ENCODE measurements at places on chromosomes 5 and 9. TPM values are rescaled to one million over a fixed set of nuclear protein-coding genes. Genes with fewer than 3 reads are reported as not detected.
A peak's percentile ranks its signal among the peaks of the same experiment; 100 is the strongest.

DNA sequence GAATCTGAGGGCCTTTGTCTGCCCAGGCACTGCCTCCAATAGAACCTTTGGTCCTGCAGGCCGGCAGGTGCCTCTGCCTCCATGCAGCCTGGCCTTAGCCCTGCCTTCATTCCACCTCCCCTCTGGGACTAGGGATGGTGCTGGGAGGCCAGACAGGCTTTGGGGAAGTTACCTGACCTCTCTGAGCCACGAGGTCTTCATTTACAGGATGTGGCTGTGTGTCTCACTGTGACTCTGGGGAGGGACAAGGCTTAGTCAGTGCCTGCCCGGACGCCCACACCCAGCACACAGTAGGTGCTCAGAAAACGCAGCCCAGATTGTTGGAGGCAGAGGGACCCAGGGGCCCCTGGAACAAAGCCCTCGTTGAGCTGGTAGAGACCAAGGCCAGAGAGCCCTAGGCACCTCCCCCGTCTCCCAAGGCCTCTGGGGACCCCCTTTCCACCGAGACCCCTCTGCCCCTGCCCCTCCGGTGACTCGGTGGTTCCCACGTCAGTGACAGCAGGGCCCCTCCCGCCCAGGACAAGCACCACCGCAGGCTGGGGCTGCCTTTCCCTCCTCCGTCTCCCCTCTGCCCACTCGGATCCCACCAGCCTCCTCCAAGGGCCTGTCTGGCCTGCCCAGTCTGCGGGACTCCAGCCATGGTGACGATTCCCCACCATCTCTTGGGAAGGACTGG is 46.9 kb upstream of the EGFL7 start:
- DNase-seq = no peak

DNA sequence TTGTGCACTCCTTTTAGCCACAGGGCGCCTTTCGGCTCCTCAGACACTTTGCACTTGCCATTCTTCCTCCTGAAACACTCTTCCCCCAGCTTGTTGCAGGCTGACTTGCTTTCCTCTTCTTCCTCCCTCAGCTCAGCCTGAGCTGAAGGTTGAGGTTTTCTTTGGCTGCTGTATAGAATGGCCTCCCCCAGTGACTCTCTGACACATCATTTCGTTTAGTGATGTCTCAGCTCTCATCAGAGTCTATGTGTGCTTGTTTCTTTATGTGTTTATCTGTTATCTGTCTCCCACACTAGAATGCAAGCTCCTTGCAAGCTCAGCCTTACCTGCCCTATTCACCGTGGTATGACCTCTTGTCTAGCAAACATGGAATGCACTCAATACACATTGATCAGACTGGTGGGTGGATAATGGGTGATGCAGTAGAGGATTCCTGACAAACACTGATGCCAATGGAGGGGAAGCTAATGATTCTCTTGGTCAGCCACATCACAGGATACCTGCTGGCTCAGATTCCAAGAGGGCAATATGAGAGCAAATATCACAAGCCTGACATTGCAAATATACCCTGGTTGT is 112.9 kb upstream of the STC2 start:
- DNase-seq = no peak

GRCh38 chr9:117718085-117718484 is 13.9 kb downstream of the TLR4 start:
- DNase-seq = peak; percentile 25

DNA sequence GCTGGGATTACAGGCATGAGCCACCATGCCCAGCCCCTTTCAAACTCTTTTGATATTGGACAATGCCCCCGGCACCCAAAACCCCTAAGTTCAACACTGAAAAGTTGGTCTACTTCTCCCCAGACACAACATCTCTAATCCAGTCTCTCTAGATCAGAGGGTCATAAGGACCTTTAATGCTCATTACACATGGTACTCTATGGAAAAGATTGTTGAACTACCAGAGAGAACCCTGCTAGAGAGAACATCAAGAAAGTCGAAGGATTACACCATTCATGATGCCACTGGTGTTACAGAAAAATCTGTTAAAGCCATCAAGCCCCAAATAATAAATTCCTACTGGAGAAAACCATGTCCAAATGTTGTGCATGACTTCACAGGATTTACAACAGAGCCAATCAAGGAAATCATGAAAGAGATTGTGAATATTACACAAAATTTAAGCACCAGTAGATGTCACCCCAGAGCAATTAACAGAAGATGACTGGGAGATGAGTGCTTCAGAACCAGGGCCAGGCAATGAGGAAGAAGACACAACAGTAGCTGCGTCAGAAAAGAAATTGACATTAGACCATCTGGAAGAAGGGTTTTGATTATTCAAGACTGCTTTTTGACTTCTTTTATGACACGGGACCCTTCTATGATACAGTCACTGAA is 28.3 kb upstream of the NIPAL4 start:
- DNase-seq = no peak

GRCh38 chr9:135515083-135515951 is 5.9 kb upstream of the LCN1 start:
- DNase-seq = no peak

DNA sequence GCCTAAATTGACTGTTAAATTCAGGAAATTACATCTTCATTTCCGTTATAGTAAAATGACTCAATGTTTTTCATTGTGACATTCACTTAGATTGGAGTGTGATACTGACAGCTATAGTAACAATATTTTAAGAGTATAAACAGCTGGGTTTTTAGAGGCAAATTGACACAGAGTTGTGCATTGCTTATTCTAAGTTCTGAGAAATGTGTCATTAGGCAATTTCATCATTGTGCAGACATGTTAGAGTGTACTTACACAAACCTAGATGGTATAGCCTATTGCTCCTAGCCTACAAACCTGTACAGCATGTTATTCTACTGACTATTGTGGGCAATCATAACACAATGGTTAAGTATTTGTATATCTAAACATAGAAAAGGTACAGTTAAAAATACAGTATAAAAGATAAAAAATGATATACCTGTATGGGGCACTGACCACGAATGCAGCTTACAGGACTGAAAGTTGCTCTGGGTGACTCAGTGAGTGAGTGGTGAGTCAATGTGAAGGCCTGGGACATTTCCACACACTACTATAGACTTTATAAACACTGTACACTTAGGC is 132.7 kb downstream of the PDE4D start:
- DNase-seq = peak; percentile 67

DNA sequence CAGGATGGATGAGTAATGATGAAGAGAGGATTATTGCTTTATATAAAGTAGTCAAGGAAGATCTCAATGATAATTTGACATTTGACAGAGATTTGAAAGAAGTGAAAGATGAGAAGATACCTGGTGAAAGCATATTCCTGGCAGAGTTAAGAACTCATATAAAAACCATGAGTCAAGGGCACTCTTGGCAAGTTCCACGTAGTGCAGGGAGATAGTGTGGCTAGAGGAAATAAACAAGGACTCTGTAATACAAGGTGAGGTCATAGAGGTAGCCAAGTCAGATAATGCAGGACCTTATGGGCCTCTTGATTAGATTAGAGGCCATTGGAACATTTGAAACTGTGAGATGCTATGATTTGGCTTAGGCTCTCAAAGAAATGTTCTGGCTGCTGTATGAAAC is 72.3 kb downstream of the HCN1 start:
- DNase-seq = no peak

DNA sequence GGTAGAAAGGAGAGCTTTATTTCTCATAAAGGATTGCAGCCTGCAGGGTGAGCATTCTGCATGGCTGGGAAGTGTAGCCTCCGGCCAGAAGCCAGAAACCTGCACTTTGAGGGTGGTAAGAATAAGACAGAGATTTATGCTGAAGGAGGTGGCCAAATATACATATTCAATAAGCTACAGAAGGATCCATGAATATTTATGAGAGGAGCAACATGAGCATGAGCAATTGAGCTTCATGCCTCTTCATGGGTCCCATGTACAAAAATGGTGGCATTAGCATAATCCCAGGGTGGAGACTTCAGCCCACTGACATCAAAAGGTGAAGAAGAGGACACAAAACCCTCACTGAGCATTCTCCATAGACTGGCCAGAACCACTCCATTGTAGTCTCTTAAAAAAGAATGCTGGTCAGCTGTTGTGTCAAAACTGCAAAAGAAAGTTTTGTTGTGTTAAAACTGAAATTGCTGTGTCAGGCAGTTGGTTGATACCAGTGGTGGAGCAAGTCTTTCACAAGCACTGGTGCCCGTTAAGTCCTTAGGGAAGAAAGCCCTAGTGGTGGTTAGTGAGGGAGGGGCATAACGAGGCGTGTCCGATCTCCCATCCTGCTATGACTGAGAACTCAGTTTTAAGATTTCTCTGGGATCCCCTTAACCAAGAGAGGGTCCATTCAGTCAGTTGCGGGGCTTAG is 160.8 kb upstream of the MAP1B start:
- DNase-seq = no peak

DNA sequence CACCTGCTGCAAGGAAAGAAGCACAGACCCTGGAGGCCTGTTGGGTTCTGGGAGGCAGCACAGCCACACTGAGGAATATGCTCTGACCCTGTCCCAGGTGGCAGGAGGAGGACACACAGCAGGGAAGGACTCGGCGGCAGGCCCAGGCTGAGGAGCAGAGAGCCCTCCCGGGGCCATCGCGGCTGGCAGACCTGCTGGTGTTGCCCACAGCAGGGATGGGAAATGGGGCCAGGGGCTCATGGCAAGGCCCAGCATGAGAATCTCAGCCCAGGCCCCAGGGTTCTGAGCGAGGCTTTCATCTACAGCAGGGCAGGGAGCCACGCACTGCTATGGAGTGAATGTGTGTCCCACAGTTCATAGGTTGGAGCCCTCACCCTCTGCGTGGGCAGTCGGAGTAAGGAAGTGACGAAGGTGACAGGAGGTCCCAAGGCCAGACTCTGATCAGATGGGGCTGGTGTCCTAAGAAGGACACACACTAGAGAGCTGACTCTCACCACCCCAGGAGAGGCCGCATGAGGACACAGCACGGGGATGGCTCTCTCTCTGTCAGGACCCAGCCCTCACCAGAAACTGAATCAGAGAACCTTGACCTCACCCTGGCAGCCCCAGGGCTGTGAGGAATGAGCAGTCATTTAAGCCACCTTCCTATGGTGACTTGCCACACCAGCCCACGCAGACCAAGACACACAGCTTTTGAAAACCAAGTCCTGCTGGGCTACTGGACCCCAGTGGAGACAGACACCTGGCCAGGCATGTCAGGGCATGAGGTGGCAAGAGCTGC is 10.3 kb upstream of the GPSM1 start:
- DNase-seq = no peak

GRCh38 chr9:107809871-107810460 is 320.4 kb upstream of the KLF4 start:
- no peak for DNase-seq

DNA sequence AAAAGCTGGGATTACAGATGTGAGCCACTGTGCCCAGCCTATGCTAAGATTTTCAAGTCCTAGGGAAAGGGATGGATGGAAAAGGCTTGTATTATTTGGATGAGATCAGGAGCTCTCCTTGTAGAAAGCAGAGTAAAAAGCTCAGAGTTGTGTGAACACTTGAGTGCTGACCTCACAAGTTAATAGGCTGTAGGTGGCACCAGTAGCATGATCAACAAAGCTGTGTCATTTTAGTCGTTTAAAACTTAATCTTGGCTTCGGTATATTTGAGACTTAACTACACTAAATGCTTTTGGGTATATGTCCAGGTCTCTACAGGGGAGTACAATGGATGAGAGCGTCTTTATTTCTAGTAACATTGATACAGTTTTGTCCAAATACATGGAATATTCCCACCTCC is 264.2 kb downstream of the TMEM38B start:
- no peak for DNase-seq

DNA sequence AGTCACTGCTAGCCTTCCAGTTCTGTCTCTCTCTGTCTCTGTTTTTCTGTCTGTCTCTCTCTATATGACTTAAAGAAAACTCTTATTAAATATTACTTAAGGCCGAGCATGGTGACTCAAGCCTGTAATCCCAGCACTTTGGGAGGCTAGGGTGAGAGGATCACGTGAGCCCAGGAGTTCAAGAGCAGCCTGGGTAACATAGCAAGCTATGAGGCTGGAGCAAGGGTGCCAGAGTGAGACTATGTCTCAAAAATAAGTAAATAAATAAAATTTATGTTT is 1.7 kb upstream of the GBGT1 start:
- no peak for DNase-seq

DNA sequence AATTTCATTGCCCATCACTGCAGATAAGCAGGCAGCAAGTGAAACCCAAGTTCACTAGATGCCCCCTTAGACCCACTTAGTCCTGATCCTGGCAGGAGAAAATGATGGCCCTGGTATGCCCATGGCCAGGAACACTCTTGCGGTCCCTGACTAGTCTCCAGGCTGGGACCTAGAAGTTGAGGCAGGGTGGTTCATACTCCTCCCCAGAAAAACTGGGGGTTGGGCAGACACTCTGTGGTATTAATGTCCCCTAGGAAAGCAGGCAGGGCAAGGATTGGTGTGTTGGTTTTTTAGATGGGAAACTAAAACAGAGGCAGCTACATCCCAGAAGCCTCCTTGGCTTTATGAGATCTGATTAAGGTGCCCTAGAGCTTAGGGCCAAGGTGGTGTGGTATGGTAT is 13.1 kb downstream of the LHX6 start:
- DNase-seq = no peak

GRCh38 chr9:6942406-6942805 is 184.6 kb downstream of the KDM4C start:
- DNase-seq = no peak

DNA sequence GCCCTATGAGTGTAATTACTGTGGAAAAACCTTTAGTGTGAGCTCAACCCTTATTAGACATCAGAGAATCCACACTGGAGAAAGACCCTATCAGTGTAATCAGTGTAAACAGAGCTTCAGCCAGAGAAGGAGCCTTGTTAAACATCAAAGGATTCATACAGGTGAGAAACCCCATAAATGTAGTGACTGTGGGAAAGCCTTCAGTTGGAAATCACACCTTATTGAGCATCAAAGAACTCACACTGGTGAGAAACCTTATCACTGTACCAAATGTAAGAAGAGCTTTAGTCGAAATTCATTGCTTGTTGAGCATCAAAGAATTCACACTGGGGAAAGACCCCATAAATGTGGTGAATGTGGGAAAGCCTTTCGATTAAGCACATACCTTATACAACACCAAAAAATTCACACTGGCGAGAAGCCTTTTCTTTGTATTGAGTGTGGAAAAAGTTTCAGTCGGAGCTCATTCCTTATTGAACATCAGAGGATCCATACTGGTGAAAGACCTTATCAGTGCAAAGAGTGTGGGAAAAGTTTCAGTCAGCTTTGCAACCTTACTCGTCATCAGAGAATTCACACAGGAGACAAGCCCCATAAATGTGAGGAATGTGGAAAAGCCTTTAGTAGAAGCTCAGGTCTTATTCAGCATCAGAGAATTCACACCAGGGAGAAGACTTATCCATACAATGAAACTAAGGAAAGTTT is 9.9 kb downstream of the ZNF189 start:
- DNase-seq = no peak

- no peak for DNase-seq
These were observed 1.4 kb downstream of the HMGCR start for GRCh38 chr5:75338408-75338807.

- no peak for DNase-seq
These were observed 117.2 kb upstream of the TBCA start for GRCh38 chr5:77893225-77893860.

SLC4A9 gene
- 0.11 TPM for total RNA-seq

BAAT gene
- 0.17 TPM for total RNA-seq

SOHLH1 gene
- total RNA-seq = not detected

FRRS1L gene
- 0.03 TPM for total RNA-seq

PCDHGB2 gene
- 10.1 TPM for total RNA-seq

SLCO6A1 gene
- not detected for total RNA-seq

ABO gene
- total RNA-seq = 3.9 TPM

PAEP gene
- 0.37 TPM for total RNA-seq

MIER3 gene
- 15.6 TPM for total RNA-seq

CDX1 gene
- total RNA-seq = 0.25 TPM
